ENCODE measurements at places on chromosomes 12 and 14.

DNA sequence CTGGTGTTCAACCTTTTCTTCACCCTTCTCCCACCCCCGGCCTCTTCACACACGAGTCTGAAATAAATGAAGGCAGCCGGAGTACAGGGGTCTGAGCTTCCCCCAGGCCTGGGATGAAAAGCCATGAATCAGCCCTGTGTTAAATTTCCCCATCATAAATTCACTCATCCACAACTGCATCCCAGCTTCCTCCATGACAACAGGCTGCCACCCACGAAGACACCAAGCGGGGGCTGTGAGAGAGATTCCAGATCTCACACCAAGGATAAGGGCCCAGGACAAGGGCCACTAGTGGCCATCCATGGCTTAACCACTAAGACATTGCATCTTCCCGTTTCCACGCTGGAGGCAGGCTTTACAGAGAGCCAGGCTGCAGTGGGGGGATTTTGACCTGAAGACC is 93.9 kb upstream of the NCOR2 start:
- DNase-seq, result no peak

GRCh38 chr14:95774265-95775160 is 60.6 kb upstream of the TCL1A start:
- DNase-seq, result peak; percentile 35

DNA sequence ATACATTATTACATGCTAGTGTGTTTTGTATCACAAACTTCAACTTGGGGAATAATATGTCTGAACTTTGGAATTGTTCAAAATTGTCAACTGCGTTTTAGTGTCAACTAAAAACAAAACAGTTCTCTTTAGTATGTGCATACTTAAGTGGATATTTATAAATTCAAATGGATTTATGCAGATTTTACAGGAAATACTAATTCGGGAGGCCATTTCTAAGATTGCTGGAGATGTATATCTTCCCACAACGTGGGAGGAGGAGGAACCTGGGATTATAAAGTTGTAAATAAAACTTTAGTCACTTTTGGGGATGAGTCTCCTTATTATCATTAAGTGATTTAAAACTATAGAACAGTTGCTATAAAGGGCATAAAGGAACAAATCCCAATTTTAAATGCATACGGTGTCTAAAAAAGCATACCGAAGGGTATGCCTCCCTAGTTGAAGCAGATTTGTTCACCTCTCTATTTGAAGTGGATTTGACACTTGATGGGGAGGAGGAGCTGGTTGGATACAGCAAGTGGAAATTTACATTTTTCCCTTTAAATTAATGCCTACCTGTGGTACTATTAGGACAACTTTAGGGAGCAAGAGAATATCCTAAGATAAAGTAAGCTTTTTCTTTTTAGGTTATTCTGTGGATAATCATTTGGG is 2.7 kb downstream of the PDE3A start:
- no peak for DNase-seq

DNA sequence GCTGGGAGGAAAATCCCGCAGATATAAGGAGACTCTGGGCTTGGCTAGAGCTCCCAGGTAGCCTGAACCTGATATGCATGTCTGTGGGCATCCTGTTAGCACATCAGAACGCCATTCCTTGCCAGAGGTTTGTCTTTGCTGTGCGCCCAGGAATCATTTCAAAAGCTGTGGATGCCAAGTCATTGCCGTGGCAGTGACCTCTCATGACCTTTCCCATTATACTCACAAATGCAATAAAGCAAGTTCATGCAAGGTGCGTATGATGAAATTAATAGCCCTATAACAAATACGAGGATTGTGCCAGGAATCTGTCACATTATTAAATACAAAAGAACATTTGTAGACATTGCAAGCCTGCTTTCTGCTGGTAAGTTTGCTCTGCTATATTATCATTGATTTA is 229.1 kb upstream of the PELI2 start:
- no peak for DNase-seq

DNA sequence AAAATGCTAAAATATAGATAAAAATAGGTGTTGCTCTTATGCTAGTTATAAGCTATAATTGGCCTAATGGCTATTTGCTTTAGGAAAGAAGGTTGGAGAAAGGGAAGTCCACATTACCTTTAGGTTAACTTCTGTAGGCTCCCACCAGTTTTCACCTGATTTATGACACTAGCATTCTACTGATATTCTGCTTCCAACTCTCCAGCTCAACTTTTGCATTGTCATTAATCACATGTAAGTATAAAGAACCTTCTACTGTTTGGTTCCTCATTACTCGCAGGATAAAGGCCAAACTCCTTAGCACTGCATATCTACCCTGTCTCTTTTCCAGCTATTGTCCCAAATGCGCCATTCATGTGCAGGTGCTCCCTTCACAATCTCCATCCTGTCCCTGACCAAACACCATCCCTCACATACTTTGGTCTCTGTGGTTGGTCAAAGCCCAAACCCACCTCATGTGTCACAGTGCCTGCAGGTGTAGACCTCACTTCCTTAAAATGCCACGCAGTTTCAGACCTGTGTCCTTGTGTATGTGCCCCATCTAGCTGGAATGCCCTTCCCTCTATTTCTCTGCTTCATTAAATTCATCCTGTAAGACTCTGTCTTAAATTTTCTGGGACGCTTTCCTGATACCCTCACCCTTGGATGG is 3.3 kb downstream of the DDHD1 start:
- no peak for DNase-seq

- DNase-seq, result no peak
Measured at GRCh38 chr12:92524489-92524888, 178.3 kb upstream of the PLEKHG7 start.

GRCh38 chr12:123910057-123910456 is 62.6 kb downstream of the CCDC92 start:
- no peak for DNase-seq

- no peak for DNase-seq
Measured at GRCh38 chr14:98189511-98189910, 1082.5 kb downstream of the BCL11B start.

DNA sequence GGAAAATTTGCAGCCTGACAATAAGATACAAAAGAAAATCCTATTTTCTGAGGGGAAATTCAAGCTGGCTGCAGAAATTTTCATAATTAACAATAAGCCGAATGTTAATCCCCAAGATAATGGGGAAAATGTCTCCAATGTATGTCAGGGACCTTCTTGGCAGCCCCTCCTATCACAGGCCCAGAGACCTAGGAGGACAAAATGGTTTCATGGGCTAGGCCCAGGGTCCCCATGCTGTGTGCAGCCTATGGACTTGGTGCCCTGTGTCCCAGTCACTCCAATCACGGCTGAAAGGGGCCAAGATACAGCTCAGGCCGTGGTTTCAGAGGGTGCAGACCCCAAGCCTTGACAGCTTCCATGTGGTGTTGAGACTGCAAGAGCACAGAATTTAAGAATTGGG is 11.2 kb downstream of the C12orf50 start:
- no peak for DNase-seq
